ENCODE measurements at places on chromosomes 5 and 9. TPM values are rescaled to one million over a fixed set of nuclear protein-coding genes. Genes with fewer than 3 reads are reported as not detected.

Gene OBP2B
- not detected for total RNA-seq

Gene PTGDS
- 27.6 TPM for total RNA-seq

Gene ARHGAP26
- total RNA-seq = 9.0 TPM

Gene NUTM2G
- total RNA-seq = not detected

Gene PCDHGC3
- 53.7 TPM for total RNA-seq

Gene PPIC
- total RNA-seq = 57.2 TPM

Gene CKMT2
- not detected for total RNA-seq

Gene SPOCK1
- total RNA-seq = 174 TPM

Gene CDKN2B
- 16.0 TPM for total RNA-seq

Gene RPL37
- total RNA-seq = 164 TPM

Gene WNT8A
- total RNA-seq = not detected

Gene ISL1
- total RNA-seq = 0.18 TPM

Gene PCDHA9
- 0.49 TPM for total RNA-seq

Gene FGF18
- total RNA-seq = not detected

DNA sequence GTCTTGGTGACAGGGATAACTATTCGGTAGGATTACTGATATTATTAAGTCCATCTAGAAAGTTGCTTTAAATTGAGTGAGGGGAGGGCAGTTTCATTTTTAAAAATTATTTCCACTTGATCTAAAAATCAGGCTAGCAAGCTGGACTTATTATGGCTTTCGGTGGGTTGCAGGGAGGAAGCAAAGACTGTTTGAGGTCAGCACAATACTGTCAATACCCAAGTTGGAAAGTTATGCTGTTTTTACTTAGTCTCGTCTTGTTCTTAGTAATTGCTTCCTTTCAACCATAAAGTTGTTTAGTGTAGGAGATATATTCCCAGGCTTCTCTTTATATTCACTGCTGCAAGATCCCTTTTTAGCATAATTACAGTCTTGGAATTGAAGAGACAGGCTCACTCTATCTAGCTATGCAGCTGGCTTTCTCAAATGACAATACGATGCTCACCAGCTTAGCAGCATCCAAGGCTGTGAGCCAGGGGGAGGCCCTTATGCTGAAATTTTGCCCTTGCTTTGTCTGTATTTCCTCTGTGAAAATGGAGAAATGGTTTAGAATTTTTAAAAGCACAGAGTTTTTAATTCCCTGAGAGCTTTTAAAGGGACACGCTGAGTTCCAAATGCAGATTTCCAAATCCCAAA is 68.2 kb upstream of the APC start:
- DNase-seq = no peak

- peak; percentile 48 for DNase-seq
Measured at GRCh38 chr5:98568336-98568735, 205.1 kb upstream of the RGMB start.

DNA sequence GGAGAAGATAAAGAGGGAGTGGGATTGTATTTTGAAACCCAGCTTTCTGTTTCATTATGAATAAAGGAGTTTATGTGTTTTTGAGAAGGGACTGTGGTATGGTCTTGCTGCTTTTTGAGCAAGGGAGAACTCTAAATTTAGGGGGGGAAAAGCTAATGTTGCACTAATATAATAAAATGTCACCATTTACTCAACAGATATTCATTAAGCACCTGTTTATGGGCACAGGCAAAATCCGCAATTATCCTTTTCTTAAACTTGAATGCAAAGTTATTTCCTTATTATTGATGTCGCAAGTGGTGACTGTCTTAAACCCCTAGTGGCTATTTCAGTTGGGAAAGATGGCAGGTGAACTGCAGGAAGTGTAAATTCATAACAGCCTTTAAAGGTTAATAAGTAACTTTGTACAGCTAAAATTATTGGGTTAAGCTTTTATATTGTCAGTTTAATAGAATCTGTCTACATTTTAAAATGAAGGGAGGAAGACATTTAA is 1.5 kb downstream of the CDC42SE2 start:
- DNase-seq = peak; percentile 32

DNA sequence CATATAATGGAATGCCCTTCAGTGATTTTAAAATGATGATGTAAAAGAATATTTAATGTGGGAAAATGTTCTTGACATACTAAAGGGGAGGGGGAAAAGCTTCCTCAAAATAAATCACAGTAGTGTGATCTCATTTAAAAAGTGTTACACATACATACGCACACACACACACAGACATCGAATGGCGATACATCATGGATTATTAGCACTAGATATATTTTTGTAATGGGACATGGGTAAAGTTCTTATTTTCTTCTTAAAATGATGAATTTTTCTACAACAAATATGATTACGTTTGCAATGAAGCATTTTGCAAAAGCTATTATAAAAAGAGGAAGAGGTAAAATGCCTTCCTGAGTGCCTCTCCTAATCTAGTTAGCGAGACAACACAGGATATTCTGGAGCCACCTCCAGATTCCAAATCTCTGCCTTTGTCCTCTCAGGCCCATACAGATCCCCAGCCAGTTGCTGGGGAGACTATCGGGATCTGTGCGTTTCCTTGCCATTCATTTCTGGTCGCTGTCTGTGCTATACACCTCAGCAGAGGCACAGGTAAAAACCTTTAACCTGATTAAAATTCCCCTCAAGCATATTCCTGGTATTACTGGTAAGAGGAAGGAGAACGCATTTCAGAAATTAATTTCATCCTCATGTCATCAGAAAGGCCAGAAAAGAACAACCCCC is 69.6 kb downstream of the SLC28A3 start:
- no peak for DNase-seq

DNA sequence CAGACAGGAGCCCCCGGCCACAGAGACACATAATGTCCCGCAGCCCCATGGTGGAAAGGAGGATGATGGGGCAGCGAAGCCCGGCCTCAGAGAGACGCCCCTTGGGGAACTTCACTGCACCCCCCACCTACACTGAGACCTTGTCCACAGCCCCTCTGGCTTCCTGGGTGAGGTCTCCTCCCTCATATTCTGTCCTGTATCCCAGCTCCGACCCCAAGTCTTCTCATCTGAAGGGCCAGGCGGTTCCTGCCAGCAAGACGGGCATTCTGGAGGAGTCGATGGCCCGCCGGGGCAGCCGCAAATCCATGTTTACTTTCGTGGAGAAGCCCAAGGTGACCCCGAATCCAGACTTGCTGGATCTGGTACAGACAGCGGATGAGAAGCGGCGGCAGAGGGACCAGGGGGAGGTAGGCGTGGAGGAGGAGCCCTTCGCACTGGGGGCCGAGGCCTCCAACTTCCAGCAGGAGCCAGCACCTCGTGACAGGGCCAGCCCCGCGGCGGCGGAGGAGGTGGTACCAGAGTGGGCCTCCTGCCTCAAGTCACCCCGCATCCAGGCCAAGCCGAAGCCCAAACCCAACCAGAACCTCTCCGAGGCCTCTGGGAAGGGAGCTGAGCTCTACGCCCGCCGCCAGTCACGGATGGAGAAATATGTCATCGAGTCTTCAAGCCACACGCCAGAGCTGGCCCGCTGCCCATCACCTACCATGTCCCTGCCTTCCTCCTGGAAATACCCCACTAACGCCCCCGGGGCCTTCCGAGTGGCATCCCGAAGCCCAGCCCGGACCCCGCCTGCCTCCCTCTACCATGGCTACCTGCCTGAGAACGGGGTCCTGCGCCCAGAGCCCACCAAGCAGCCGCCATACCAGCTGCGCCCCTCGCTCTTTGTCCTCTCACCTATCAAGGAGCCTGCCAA is 8.9 kb downstream of the SYNPO start:
- no peak for DNase-seq

- no peak for DNase-seq
Measured at GRCh38 chr5:142836048-142836447, 65.9 kb downstream of the ARHGAP26 start.

GRCh38 chr5:124162767-124163532 is 583.5 kb downstream of the ZNF608 start:
- DNase-seq = no peak

- DNase-seq = no peak
Measured at GRCh38 chr5:104859437-104859836, 1296.8 kb upstream of the NUDT12 start.

GRCh38 chr5:96146675-96147074 is 185.0 kb upstream of the ELL2 start:
- DNase-seq = peak; percentile 73

- DNase-seq = peak; percentile 67
Measured at GRCh38 chr9:129500161-129500862, 120.6 kb downstream of the C9orf50 start.

- no peak for DNase-seq
Measured at GRCh38 chr9:5982317-5982716, 33.1 kb downstream of the RANBP6 start.

DNA sequence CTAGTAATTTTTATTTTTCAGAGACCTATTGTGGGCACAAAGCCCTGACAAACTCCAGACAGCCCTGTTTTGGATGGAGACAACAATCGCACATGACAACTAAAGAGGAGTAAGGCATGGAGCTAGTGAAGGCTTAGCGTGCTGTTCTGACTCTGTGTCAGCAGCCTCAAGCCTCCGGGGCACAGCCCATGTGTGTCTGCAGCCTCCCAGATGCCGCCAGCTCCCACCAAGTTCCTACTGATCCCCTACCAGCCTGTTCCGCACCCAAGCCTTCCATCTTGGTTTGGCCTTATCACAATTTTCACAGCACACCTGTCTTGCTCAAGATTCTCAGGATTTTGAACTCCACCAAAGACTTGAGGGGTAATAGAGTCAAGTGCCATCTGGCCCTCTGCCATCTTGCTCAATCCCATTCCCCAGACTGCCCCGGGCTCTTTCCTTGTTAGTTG is 70.3 kb upstream of the SH3PXD2B start:
- DNase-seq = peak; percentile 62

DNA sequence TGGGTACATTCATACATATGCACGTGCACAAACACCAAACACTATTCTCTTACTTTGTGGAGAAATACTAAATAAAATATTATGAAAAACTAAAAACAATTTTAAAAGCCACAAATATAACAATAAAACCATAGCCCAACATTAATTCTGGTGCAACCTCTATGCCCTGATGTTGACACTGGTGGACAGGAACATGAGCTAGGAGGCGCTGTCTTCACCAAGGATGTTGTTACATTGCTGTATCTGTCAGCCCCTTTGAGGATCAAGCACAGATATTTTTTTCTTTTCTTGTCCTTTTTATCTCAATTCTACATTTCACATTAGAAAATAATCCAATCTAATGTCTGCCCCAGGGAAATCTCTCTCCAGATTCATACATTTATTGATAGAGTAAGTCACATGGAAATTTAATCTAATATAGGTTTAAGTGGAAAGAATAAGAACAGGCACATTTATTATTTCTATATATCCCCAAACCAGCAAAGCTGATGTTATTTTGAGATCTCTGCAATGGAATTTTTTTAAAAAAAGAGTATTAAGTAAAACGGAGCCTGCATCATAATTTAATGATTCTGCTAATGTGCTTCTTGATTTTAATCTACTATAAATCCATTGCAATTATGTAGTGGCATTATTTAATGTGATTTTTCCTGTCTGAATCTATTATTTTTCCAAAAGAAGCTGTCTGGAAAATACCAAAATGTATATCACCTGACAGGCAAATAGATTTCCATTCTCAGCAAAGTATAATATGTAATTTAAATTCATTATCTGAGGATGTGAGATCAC is 716.5 kb downstream of the MTRR start:
- DNase-seq = no peak

DNA sequence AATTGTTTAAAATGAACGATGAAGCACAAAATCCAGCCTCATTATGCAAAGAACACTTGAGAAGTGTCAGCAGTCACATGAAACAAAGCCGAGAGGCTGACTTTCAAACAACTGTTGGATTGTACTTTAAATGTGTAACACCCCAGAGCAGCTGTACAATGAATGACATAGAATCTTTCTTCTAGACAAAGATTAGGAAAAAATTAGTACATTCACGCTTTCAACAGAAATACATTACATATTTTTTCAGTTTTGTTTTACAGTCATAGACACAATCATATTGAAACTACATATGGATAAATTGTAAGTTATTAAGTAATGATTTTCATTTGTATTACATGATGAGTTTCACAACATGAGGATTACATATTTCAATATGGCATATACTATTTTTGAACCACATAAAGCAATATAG is 10.6 kb upstream of the AGXT2 start:
- DNase-seq = no peak

GRCh38 chr5:62083247-62083646 is 222.8 kb upstream of the KIF2A start:
- no peak for DNase-seq

DNA sequence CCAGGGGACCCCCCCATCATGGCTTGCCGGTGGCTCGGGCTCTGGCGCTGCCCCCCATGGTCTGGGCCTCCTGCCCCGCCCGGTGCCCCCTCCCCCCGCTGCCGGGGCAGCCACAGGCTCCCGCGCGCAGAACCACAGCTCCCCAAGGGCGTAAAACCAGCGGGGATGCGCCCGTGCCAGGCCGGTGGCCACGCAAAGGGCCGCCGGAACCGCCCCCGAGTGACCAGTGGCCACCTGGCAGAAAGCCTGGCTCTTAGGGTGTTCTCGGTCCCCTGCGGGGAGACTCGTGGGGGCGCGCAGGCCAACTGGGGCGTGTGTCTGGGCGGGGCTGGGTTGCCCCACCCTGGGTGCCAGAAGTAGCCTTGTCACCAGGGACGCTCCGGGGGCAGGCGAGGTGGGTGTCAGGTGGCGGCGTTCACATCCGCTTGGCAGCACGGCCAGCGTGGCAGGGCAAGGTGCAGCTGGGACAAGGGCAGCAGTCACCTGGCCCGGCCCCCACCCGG is 515 bp upstream of the AGPAT2 start:
- no peak for DNase-seq

DNA sequence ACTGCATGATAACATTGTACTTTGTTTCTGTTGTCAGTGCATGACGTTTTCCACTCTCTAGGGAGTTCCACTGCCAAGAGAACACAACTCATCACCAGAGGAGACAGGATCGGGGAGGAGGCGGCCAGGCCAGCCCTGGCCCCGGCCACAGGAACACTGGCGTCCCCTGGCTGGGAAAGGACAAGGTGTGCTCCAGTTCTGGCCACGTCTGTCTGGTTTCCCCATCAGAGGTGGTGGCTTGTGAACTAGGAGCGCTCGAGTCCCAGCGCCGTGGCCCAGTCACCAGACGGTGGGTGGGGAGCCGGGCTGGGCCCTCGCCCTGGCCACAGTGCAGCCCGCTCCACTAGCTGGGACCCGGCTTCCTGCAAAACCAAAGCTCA is 211.9 kb upstream of the IRX4 start:
- peak; percentile 52 for DNase-seq

DNA sequence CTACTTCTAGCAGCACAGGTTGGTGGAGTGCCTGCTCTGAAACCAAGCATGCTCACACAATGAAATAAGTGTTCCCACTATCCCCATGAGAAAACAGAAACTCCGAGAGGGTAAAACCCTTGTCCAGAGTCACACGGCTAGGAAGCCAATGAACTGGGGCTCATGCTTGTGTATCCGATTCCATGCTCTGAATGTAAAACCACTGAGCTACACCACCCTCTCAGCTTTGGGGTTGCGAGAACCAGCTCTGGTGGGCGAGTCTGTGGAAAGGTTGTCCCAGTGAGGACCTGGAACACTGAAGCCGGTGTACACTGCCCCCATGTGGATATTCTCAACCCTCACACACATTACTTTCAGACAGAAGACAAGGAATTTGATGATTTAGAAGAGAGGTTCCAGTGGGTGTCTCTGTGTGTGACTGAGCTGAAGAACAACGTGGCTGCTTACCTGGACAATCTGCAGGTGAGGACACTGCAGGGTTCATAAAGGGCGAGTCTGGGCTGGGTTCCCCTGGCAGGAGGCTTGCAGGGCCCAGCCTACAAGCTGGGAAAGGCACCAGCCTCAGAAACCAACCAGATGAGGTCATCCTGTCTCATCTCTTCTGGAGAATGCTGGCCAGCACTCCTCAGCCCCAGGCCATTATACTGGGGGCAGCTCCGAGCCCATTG is 37.4 kb downstream of the ARHGEF37 start:
- peak; percentile 76 for DNase-seq

GRCh38 chr5:32462618-32463017 is 18.1 kb upstream of the ZFR start:
- peak; percentile 20 for DNase-seq

Measured in fibroblast of the aortic adventitia (primary cell).